ENCODE measurements at places on chromosomes 6 and 20.

DNA sequence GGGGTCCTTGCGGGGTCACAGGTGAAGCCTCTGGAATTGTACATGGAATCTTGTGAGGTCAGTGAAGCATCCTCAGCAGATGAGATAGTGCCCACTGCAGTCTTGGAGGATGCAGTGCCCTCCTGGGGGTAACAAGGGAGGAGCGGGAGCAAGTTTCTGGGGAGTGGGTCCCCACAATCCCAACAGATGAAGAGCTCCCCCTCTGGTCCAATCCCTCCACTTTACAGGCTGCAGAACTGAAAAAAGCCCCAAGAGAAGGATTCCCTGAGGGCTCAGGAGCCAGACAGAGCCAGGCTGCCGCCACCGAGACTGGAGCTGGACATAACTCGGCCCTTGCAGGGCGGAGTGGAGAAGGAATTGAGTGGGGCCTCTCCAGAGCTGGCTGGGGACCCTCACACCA lies 52.4 kb downstream of the TTI1 start:
- no peak for DNase-seq

GRCh38 chr6:78831492-78831891 lies 35.9 kb upstream of the IRAK1BP1 start:
- no peak for DNase-seq

DNA sequence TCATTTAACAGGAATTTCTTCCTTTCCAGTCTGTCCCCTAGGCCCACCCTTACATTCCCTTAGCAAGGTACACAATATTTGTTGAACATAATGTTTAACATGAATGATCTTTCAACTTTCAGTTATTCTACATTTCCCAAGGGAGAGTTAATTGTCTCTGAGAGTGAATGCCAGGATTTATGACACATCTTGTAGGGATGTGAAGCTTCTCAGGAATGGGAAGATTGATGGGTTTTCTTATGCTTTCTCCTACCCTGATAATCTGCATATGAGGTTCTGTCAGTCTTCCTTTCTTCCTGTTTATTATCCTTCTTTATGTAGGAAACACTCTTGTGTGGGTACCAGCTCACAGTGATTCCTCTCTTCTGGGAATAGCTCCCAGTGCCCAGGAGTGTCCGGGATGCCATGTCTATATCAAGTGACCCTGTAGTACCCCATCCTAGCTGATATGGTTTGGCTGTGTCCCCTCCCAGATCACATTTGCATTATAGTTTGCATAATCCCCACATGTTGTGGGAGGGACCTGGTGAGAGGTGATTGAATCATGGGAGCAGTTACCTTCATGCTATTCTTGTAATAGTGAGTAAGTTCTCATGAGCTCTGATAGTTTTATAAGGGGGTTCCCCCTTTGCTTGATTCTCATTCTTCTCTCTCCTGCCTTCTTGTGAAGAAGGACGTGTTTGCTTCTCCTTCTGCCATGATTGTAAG lies 7.1 kb upstream of the FYN start:
- no peak for DNase-seq

DNA sequence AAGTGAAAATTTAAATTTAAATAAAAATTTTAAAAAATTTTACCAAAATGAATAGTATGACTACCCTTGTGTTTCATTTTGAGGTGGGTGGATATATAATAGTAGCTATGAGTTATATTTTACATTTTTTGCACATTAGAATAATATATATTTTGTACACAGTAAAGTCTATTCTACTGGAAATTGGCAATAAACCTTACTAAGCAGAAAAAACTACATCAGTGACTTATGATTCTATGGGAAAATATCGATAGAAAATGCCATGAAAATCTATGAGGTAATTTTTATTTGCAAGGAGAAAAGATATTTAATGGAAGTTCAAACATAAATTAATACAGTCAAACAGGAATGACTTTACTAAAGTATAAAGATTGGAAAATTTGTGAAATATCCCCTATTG lies 2.8 kb upstream of the TSPYL4 start:
- DNase-seq: no peak

GRCh38 chr6:168181316-168181715 lies 102.3 kb upstream of the FRMD1 start:
- no peak for DNase-seq

DNA sequence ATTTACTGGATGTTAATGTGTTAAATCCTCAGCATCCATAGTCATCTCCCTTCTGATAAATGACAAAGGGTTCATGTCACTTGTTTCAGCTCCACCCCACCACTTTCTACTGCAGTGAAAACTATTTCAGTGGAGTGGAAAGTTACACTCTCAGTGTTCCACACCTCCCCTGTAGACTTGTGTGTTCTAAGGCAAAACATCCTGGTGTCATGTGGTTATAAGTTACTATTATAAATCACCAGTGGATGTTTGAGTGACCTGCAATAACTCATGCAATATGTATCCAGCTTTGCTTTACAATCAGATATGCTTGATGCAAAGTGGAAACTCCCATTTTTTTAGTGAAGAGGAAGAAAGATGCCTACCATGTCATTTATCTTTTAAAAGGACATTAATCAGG lies 82.1 kb upstream of the LTV1 start:
- DNase-seq: no peak

GRCh38 chr6:50724381-50725124 lies 11.2 kb downstream of the TFAP2D start:
- no peak for DNase-seq

DNA sequence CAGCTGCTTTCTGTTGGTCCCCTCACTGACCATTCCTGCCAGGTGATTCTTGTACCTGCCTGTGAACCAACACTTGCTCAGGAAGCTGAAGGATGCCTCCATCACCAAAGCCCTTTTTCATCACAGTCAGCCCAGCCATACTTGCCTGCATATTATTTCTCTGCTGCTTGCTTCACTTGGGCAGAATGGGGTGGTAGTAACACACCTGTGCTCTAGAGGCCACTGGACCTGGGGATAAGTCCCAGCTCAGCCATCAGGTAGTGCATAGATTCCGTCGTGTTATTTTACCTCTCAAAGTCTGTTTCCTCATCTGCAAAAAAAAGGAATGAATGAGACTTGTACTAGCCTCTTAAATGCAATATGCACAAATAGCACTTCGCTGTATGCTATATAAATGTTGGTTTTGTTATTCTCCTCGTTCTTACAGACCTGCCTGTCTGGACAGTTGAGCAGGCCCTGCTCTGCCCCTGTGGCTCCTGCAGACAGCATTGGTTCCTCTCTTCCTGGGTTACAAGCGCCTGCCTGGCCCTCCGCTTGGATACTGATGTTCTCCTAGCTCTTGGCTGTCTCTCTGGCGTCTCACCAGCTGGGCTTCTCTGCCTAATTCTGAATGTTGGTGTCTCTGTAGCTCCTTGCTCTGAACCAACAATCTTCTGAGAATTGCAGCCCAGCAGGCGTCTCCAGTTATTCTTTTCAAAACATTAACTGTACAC lies 151.8 kb downstream of the UNC5CL start:
- no peak for DNase-seq

DNA sequence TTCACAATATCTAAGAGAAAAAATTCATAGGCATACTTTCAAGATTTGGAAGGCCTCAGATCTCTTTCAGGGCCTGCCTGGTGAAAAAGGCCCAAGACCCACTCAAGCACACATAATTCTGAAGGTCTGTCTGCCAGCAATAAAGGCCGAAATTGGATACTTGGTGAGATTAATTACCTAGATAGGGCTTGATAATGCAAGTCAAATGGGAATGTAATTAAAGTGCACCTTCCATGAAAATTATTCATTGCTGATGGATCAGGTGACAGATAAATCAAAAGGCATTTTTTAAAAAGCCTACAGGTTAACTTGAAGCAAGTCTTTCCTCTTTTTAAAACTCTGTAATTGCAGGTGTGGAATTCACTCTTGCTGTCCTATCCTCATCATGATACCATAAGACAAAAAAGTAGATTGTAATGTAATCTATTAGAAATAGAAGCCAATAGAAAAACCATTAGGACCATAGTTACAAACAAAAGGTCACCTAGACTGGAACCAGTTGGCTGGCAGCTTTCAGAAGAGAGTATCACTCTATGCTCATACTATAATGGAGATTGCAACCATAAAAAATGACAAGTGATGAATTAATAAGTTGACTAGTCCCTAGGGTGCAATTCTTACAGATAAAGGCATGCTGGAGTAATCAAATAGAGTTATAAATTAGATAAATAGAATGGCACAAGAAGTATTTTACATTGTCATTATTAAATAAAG lies 77.3 kb downstream of the EPHA7 start:
- no peak for DNase-seq

DNA sequence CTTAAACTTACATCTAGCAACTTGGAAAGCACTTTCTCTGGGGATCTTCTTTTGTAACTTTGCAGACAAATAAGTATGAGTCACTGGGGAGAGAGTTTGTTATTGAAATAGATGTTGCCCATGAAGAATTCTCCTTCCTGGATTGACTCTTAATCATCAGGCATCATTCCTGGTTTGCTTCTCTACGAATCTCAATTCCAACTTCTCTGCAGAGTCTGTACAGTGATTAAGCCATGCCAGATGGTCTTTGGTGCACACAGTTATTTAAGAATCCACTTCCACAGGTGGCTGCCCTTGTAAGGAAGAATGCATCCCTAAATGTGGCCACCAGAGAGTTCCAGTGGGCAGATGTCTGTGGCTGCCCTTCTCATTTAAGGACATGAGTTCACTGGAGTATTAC lies 25.7 kb downstream of the MYCT1 start:
- DNase-seq: no peak

DNA sequence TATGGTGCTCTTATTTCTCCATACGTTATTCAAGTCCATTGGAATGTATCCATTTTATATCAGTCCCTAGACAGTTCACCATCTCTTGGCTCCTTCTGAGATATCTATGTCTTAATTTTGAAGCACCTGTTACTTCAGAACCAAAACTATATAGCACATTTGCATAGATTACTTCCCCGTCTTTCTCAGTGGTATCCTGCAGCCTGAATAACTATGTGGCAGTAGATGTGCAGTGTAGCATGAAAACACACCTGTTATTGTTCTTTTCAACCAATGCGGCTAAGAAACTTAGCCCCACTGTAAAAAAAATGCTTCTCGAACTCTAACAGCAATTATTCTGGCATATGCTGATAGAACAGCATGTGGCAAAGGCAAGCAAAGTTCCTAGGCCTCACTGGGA lies 1184.4 kb upstream of the ADGRB3 start:
- no peak for DNase-seq

GRCh38 chr20:11919581-11919980 lies 1.9 kb downstream of the BTBD3 start:
- no peak for DNase-seq

DNA sequence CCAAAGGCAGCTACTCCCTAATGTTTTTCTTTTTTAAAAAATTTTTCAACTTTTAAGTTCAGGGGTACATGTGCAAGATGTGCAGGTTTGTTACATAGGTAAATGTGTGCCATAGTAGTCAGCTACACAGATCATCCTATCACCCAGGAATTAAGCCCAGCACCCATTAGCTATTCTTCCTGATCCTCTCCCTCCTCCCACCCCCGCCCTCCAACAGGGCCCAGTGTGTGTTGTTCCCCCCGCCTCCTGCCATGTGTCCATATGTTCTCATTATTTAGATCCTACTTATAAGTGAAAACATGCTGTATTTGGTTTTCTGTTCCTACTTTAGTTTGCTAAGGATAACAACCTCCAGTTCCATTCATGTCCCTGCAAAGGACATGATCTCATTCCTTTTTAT lies 12.4 kb downstream of the TRIM15 start:
- DNase-seq: no peak

DNA sequence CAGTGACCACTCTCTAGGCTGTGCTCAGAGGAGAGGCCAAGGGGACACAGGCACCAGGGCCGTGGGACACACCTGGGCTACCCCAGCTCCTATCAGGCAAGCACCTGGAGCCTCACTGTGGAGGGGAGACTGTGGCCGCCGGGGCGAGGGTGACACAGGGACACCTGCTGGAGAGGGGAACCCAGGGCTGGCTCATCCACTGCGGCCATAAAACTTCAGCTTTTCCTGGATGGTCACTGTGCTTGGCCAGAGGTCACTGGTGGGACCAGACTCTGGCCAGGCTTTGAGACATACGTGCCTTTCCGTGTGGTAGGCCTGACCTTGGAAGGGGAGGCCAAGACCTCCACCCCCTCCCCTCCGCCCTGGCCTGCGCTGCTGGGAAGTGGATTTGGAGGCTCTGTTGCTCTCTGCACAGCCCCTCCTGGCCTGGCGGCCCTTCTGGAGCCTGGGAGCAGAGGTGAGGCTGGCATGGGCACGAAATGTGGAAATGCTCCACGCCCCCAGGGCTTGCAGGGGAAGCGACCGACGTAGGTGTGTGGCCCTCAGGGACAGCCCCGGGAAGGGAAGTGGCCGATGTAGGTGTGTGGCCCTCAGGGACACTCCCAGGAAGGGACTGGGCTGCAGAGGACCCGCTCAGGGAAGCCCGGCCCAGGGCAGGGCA lies 42.9 kb upstream of the BHLHE23 start:
- no peak for DNase-seq

GRCh38 chr6:131755597-131755996 lies 44.8 kb upstream of the CTAGE9 start:
- DNase-seq: no peak

DNA sequence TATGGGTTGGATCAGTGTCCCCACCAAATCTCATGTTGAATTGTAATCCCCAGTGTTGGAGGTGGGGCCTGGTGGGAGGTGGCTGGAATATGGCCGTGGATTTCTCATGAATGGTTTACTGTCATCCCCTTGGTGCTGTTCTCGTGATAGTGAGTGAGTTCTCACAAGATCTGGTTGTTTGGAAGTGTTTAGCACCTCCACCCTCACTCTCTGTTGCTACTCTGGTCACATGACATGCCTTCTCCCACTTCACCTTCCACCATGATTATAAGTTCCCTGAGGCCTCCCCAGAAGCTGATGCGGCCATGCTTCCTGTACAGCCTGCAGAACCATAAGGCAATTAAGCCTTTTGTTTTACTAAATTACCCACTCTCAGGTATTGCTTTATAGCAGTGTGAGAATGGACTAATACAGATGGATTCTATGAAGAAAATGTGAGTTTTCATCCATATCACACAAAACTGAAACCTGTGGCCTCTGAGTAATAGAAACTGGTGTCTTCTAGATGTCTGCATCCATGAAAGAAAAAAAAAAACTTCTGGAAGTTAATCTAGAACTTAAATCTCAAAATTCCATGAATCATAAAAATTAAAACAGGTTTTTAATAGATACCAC lies 39.3 kb downstream of the MBOAT1 start:
- no peak for DNase-seq

DNA sequence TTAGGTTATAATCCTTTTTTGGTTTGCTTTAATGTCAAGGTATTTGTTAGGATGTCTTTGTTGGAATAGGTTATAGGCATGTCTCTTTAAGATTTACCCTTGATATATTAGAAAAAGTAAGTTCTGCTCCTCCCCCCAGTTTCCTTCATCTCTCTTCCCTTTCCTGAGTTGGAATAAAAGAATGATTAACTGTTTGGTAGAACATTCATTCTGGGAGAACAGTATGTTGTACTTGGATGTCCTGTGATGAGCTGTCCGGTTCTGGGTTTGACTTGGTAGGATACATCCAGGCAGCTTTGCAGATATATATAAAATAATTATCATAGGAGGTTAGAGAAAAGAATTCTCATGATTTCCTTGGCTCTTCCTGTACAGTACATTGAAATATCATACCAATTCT lies 199.6 kb upstream of the RREB1 start:
- DNase-seq: no peak

All from stimulated activated CD4-positive, alpha-beta T cell treated with anti-CD3 and anti-CD28 coated beads, TNF-alpha, amount 100 ng/mL, for 4 hours (primary cell).